ENCODE measurements at places on chromosomes 2 and 18. TPM values are rescaled to one million over a fixed set of nuclear protein-coding genes. Genes with fewer than 3 reads are reported as not detected.

Gene KCNG2
- total RNA-seq = not detected

Gene OLA1
- 213 TPM for total RNA-seq

- DNase-seq = no peak
Observed at GRCh38 chr2:109674894-109675534, 60.9 kb downstream of the SOWAHC start.

Gene CDH2
- 10.7 TPM for total RNA-seq

DNA sequence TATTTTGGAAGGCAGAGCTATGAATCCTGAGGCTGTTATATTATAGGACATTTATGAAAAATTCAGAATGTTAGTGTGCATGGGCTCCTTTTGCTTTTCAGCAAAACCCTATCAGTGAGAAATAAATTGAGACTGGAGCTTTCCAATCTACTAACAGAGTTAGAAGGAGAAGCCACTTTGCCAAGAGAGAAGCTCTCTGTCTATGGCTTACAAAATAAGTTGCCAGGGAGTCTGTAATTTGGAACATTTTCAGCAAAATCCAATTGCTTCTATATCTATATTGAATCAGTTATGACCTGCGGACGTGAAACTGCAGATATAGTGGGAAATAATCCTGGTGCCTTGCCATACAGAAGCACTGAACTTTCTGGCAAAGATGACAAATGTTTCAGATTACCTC lies 279.3 kb downstream of the CDH19 start:
- no peak for DNase-seq
